ENCODE measurements at places on chromosomes 5 and 9.

GRCh38 chr5:38036765-38037164, 196.9 kb upstream of the GDNF start:
- no peak for DNase-seq

GRCh38 chr9:127066060-127066850, 56.2 kb downstream of the ANGPTL2 start:
- DNase-seq, result no peak

DNA sequence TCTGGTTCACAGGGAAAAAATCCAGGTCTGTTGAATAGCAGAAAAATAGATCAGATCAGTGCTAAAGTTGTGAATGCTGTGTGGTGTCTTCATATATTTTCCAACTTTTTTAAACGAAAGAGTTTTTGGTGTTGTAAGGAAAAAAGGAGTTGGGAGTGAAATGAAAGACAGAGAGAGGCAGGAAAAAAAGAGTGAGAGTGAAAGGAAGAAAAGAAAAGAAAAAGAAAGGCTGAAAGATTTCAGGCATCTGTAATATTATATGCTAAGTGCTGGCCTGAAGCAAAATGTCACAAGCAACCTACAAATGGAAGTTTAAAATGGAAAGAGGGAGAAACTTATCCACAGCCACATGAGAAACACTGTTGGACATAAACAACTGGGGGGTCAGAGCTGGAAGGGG, 124.4 kb downstream of the EBF1 start:
- DNase-seq, result no peak

GRCh38 chr9:76232861-76233489, 161.3 kb downstream of the RFK start:
- no peak for DNase-seq

DNA sequence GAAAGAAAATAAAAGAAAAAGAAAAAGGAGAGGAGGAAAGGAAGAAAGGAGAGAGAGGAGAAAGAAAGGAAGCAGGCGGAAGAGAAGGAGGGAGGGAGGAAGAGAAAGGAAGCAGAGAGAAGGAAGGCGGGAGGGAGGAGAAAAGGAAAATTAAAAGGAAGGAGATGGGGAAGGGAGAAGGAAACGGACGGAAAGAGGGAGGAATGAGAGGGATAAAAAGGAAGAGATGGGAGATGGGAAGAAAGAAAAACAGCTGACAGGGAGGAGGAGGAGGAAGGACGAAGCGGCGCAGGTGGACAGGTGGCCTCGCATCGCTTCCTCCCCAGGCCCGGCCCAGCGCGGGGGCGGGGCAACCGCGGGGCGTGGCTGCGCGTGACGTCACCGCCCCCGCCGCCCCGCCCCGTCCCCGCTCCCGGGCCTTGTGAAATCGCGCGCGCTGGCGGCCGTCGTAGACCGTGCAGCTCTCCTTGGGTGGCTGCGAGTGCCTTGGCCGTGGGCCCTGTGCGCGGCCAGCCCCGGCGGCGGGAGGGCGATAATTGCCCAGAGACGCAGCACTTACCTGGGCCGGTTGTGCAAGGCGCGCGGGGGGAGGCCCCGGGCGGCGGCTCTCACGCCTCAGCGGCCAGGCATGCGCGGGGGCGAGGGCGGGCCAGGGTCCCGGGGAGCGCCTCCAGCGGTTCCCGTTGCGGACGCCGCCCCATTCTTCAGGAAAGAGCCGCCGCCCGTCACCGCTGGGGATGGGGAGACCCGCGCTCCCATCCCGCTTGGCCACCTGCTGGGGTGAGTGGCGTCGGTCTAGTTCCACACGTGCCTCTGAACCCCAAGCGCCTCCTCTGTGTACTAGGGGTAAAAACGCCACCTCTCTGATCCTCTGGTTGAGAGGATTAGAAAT, 49.6 kb upstream of the FOXE1 start:
- DNase-seq, result peak; percentile 77

GRCh38 chr9:23551311-23551721, 274.7 kb downstream of the ELAVL2 start:
- no peak for DNase-seq

DNA sequence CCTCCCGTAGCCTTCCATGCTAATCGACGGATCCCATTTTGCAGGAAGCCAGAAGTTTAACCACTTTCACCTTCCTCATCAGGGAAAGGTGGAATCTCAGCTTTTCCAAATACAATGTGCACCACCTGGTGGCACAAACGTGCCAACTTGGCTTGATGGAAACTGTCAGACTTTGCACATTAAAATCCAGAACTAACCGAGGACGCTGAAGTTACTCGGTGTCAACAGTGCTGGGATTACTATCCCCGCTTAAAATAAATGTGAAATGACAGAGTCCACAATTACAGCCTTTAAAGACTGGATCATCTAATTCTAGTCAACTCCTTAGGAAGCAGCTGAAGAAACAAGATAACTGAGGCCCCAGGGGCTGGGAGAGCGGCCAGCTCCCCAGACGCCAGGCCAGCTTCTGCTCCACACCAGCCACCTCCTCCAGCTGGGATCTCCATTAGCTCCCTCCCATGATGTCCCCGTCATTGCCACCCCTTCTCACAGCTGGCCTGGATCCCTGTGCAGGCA, 50.1 kb upstream of the RETREG1 start:
- DNase-seq, result peak; percentile 63

DNA sequence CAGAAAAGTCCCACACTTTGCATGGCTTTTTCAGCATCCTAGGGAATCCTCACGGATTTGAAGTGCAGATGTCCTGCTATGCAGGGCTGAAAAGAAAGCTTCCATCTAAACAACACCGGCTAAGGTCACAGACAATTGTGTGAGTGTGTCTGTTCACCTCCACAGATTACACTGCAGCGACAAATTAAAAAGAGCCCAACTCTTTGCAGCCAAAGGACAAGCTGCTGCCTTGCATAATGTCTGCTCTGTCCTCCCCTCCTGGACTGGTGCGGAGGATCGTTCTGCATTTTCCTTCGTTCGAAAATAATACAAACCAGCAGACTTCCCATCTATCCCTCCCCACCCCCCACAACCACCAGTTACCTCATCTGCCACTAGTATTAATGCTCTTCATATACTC, 169.1 kb downstream of the MED27 start:
- no peak for DNase-seq

DNA sequence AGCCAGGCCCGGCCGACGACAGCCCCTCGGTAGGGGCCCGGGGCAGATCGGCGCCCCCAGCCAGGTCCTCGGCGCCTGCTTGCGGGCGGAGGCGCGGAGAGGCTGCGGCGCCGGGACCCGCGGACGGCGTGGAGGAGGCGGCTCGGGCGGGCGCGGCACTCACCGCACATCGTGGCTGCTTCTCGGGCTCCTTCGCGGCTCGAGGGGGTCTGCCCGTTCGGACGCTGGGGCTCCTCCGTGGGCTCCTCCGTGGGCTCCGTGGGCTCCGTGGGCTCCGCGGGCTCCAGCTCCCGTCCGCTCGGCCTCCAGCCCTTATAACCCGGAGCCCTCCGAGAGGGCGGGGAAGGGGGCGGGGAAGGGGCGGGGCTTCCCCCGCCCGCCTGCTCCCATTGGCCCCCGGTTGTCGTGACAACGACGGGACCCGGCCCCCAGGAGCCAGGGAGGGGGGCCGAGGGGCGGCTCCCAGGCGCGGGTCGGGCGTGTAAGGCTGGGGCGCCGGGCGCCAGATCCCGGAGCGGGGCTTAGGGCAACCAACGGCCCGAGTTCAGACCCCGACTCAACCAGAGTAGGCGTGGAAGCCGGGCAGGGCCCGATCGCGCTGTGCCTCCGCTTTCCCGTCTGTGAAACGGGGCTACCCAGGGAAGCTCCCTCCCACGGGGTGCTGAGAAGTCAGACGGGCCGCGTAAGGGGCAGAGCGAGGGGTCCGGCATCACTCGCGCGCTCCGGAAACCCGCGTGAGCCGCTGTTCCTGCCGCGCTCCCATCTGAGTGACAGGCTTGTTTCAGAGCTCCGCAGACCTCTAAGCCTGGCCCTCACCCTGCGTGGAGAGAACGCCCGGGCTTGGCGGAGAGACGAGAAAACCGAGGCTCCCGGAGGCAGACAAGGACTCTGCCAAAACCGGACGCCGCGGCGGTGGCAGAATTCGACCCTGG, at the start of gene GFPT2:
Gene GFPT2 (minus strand): TSS at position 289 of the 932 bp plus-strand sequence. CDS start 119 bp downstream, at position 170.
- DNase-seq, result peak; percentile 74

GRCh38 chr9:136054798-136055714, 40.0 kb downstream of the NACC2 start:
- DNase-seq, result no peak

DNA sequence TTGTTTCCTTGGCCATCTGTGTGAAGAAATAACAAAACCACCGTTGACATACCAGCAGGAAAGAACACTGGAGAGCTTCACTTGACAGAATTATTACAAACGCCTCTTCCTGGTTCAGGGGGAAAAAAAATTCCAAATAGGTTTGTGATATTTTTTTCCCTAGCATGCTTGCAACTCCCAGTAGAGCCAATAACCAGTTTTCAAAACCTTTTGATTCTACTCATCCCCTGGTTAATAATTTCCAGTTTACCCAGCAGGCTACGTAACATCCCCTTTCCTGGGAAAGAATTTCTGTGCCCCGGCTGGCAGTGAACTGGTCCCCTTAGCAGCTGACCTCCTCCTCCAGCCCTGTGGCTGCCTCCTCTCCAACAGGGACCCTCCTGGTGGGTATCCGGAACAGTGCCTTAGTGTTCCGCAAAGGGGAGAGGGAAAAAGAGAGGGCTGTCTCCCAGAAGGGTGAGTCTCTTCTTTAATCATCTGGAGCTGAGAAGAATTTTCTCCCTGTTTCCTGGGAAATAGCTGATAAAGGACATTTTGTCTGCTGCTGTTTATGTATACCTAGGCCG, 72.8 kb upstream of the BOD1 start:
- DNase-seq, result no peak

DNA sequence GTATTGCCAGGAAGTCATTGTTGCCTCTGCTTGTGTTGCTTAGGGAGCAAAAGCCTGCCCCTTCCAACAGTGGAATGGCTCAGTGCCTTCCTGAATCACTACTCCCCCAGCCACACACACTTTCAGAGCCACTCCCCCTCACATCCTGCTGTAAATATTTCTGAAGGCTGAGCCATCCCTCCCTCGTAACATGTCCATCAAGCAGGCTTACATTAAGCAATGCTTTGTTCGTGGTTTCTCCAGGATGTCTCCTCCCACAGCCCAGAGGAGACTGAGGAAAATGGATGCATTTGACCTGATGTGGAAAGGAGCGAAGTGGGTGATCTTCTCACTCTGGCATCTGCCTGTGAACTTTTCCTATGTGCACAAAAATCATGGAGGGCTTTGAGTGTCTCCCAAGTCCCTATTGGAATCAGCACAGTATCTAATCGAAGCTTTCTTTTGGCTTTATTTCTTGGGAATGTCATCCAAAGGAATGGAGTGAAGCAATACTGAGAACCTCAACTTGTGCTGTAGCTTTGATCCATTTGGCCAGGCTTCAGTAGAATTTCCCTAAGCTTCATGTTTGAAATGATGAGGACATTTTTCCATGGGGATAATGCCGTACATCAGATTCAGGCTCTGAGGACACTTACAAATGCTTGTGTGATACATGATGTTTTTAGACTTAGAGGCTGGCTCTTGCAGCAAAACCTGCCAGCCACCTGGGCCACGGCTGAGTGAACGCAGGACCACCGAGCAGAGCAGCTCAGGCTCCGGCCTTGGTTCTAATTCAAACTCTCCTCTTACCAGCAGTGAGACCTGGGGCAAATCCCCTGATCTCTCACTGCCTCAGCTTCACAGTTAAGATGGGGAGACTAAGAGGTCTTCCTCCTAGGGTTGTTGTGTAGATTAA, 389.1 kb downstream of the ENC1 start:
- DNase-seq, result peak; percentile 27

- no peak for DNase-seq
These were observed 26.6 kb downstream of the NEK6 start for GRCh38 chr9:124284237-124284831.

GRCh38 chr9:135230817-135231520, 143.5 kb downstream of the OLFM1 start:
- DNase-seq, result no peak

DNA sequence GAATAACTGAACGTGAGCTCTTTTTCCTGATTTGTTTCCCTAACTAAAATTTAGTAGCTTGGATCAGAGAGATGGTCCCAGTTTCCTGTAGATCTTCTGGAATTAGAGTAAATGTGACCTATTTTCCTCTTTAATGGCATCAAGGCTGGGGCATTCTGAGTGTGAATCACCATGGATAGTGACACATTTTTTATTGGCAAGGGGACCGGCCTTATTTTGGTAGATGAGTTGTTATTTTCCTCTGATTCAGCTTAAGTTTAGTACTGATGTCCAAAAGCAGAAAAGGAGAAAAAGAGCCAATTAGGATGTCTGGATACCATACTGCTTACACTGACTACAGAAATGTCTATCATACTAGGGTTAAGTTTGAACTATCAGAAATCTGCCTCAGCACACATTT, 68.1 kb downstream of the RNF38 start:
- DNase-seq, result no peak

DNA sequence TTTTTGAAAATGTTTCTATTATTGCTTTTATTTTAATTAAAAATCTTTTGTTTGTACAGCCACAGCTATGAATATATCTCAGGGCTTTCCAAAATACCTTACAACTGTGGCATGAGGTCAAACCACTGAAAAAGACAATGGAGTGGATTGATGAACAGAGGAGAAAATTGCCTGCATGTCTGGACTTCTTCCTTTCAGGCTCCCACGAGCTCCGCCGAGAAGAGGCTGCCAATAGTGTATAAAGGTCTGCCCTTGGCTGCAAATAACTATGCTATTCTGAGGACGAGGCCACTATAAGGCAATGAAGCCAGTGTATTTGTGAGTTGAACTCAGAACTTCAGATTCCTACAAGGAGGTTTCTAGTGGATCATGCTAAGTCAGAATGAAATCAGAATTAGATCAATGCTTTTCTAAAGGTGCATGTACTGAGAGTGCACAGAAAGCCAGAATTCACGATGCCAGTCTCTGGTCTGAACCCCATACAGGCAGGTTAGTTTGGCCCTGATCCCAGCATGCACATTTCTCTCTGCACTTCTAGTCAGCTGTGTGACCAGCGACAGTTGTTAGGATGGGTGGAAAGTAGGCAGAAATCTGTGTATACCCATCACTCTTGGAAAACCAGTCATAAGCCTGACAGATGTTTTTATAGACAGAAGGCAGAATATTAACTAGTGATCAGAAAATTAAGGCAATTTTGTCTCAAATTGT, 42.7 kb upstream of the PLPP1 start:
- DNase-seq, result peak; percentile 31
